Neural crest cell (in vitro differentiated cells): ENCODE measurements at places on chromosomes 13 and 19. TPM values are rescaled to one million over a fixed set of nuclear protein-coding genes. Genes with fewer than 3 reads are reported as not detected.
A peak's percentile ranks its signal among the peaks of the same experiment; 100 is the strongest.

DNA sequence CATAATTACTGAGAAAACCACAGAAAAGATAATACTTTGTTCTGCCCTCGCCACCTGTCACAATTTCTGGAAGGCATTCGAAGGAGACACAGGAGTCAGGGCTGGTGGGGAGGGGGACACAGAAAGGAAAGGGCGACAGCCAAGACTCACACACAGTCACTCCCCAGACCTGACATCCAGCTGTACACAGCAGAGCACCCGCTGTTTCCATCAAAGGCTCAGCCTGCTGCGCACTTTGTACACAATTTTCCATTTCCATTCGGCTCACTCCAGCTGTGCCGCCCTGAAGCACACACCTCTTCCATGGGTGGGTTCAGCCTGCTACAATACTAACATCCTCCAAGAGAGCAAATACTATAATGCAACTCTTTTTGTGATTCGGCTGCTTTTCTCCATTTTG is 38.0 kb downstream of the STK24 start:
- H3K27me3 ChIP-seq: no peaks in the 10 kb centered on the region
- peaks cover 76% of the 10 kb centered on the region for H3K4me1 ChIP-seq
- no peak overlapping the region for H3K4me3 ChIP-seq
- DNase-seq: no peak
- no peaks in the 10 kb centered on the region for H3K36me3 ChIP-seq

DNA sequence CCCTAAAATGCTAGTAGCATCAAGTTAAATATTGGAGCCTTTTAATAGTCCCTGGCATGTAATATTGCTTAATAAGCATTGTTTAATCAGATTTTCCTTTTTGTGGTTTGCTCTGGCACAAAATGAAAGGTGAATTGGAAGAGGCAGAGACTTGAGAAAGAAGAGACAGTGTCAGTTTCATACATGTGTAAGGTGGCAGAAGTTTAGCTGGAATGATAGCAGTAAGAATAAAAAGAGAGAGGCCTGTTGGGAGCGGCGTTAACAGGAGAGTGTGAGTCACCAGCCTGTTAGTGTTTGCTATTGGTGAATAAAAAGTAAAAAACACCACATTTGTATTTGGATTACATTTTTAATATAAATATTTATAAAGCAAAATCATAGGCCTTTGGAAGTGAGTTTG is 145.3 kb downstream of the PDS5B start:
- no peak overlapping the region for H3K4me3 ChIP-seq
- no peak overlapping the region for H3K27ac ChIP-seq
- DNase-seq: no peak
- peaks cover 30% of the 10 kb centered on the region for H3K36me3 ChIP-seq
- no peaks in the 10 kb centered on the region for H3K27me3 ChIP-seq

DNA sequence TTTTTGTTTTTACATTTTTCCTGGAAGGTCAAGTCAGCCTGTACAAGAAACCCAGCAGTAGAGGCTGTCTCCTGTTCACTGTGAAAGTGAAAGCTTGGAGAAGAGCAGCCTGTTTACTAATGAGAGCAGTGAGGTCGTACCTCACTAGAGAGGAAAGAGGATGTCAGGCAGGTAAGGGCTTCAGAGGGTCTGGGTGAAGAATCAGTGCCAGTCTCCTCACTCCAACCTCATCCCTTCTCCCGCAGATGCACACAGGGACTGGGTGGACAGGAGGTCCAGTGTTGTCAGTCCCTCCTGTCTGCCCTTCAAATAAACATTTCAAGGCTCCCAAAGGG is 462.5 kb downstream of the KLF5 start:
- no peak for DNase-seq
- H3K27me3 ChIP-seq: no peaks in the 10 kb centered on the region
- H3K27ac ChIP-seq: no peak overlapping the region

DNA sequence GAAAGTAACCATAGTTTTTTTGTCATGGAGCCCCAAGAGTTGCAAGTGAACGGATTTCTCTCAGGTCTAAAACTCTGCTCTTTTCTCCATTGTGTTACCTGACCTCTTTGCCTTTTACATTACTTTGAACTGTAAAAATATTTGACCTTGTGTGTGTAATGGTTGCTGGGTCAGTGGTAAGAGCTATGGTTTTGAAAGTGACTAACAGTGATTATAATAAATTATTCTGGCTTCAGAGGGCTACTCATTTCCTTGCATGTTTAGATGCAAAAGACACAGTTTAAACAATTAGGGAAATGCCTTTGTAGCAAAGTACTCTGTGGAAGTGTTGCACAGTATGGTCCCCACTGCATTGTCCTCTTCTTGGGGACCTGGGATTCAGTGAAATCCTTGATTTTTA is 29.3 kb upstream of the PSG8 start:
- H3K4me3 ChIP-seq: no peak overlapping the region
- H3K27ac ChIP-seq: no peak overlapping the region
- H3K36me3 ChIP-seq: no peaks in the 10 kb centered on the region
- H3K27me3 ChIP-seq: no peaks in the 10 kb centered on the region
- no peak for DNase-seq

DNA sequence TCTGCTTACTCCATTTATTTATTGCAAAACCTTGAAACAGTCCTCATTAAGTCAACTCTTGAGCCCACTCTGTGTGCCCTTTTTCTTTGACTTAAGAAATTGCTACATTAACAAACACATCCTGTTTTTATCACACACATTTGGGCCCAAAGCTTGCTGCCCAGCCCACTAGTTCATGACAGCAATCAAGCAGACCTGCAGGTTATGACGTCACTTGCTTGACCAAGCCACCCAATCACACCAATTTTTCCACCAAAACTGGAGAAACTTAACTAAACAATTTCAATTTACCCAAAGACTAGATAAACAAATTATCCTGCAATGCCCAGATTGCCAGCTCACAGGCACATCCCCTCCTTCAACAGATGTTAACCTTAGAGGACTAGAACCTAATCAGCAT is 120.7 kb downstream of the ZNF429 start:
- peaks cover 4% of the 10 kb centered on the region for H3K36me3 ChIP-seq
- no peak overlapping the region for H3K27ac ChIP-seq
- H3K4me1 ChIP-seq: no peaks in the 10 kb centered on the region
- H3K27me3 ChIP-seq: no peaks in the 10 kb centered on the region
- H3K4me3 ChIP-seq: no peak overlapping the region
- DNase-seq: no peak

- H3K27me3 ChIP-seq: no peaks in the 10 kb centered on the region
- peaks cover 15% of the 10 kb centered on the region for H3K4me1 ChIP-seq
- no peaks in the 10 kb centered on the region for H3K36me3 ChIP-seq
- peak overlapping the region; percentile 43 for H3K27ac ChIP-seq
Measured at GRCh38 chr19:17765069-17765618, 13.9 kb downstream of the FCHO1 start.

DNA sequence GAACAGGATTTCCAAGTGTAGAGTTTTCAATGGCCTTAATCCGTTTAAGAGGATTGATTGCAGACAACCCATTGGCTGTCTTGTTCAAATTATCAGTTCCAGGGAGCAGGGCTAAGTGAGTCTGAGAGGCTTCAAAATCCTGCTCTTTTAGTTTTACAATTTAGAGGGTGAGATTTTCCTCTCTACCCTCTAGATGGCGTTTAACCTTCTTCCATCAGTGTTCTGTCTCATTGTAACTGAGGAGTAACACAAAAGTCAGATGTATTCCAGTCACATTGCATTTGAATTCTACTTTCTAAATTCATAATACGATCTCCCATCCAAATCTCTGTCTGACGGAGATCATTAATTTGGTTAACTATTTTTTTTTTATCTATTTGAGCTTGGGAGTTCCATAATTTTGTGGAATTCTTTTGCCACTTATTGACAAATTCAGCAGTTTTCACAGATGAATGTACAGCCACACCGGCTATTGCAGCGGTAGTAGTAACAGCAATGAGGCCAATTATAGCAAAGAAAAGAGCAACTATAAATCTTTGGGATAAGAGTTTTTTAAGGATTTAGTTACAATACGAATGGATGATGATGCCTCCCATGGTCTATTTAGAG is 7.8 kb upstream of the C19orf84 start:
- no peaks in the 10 kb centered on the region for H3K27me3 ChIP-seq
- peaks cover 11% of the 10 kb centered on the region for H3K36me3 ChIP-seq
- no peak for DNase-seq
- peak overlapping the region; percentile 66 for H3K4me3 ChIP-seq

DNA sequence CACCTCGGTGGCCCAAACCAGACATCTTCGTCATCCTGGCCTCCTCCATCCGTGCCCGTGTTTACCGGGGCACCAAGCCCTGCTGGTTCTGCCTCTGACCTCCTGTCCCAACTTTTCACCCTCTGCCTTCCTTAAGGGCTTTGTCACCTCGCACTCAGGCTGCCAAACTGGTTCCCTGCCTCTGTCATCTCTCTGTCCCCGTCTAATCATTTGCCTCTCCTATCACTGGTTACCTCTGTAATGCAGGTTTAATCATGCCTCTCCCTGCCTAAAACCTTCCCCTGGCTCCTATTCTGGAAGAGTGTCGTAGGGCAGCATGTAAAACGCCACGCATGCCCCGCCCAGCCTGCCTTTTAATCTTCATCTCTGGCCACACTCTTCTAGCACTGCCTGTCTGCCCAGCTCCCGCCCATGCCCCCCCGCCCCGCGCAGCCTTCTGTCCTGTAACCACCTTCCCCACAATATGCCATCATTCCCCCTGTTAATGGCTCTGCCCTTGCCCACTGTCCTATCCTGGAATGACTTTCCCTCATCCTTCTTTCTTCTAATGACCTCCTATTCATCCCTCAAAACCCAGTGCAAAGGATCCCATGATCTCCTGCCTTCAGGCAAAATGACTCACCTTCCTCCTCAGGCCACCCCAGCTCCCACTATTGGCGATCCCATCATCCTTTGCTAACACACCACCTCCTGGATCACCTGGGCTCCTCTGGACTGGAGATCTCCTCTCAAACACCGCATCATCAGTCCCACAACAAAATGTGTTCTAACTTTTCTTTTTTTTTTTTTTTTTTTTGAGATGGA is 66.7 kb downstream of the PEX11G start:
- H3K4me3 ChIP-seq: no peak overlapping the region
- no peak for DNase-seq
- peaks cover 4% of the 10 kb centered on the region for H3K4me1 ChIP-seq
- no peaks in the 10 kb centered on the region for H3K36me3 ChIP-seq
- no peaks in the 10 kb centered on the region for H3K27me3 ChIP-seq
- no peak overlapping the region for H3K27ac ChIP-seq

DNA sequence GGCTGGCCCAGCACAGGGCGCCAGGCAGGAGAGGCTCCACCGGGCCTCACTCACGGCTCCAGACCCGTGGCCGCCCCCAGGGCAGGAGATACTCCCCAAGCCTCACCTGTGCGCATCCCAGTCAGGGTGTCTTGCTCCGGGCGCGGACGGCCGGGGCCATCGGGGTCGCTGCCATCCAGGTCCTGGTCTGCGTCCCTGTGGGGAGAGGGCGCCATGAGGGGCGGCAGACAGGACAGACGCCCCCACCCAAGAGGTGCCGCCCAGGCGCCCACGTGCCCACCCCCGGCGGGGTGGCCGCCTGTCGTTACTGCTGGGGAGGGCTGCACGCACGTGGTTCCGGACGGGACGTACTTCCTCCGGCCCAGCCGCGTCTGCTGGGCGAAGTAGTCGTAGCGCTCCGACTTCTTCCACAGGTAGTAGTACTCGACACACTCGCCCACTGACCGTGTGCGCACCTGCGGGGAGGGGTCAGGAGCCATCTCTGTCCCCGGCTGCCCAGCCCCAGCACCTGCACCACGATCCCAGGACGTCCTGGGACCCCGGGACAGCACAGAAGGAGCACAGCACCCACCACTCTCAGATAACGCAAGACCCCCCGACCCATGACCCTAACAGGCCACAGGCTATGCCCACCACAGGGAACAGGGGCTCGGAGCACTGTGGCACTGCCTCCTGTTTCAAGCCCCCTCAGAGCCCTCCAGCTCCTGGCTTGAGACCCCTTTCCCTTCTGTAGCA is 17.4 kb upstream of the PLPP2 start:
- H3K27me3 ChIP-seq: no peaks in the 10 kb centered on the region
- peaks cover 3% of the 10 kb centered on the region for H3K36me3 ChIP-seq
- no peak overlapping the region for H3K27ac ChIP-seq
- no peaks in the 10 kb centered on the region for H3K4me1 ChIP-seq

- H3K27ac ChIP-seq: no peak overlapping the region
- DNase-seq: no peak
- H3K27me3 ChIP-seq: no peaks in the 10 kb centered on the region
- H3K4me1 ChIP-seq: peaks cover 5% of the 10 kb centered on the region
- no peak overlapping the region for H3K4me3 ChIP-seq
Measured at GRCh38 chr19:16375157-16375935, 50.7 kb downstream of the KLF2 start.

GRCh38 chr19:6744381-6745301 is 5.2 kb downstream of the TRIP10 start:
- H3K27ac ChIP-seq: no peak overlapping the region
- H3K4me1 ChIP-seq: peaks cover 36% of the 10 kb centered on the region
- H3K36me3 ChIP-seq: no peaks in the 10 kb centered on the region
- H3K4me3 ChIP-seq: peak overlapping the region; percentile 77

GRCh38 chr13:21310220-21310619 is 133.8 kb downstream of the MRPL57 start:
- no peaks in the 10 kb centered on the region for H3K36me3 ChIP-seq
- H3K4me1 ChIP-seq: no peaks in the 10 kb centered on the region
- DNase-seq: no peak
- no peak overlapping the region for H3K27ac ChIP-seq
- no peaks in the 10 kb centered on the region for H3K27me3 ChIP-seq

DNA sequence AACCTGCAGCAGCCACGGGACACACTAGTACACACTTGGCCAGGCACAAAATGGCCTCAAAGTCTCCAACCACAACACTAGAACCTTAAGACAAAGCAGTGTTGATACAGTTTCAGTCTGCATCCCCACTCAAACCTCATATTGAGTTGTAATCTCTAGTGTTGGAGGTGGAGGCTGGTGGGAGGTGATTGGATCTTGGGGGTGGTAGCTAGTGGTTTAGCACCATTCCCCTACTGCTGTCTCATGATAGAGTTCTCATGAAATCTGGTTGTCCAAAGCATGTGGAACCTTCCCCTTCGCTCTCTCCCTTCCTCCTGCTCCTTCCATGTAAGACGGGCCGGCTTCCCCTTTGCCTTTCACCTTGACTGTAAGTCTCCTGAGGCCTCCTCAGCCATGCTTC is 638.7 kb downstream of the UQCRFS1 start:
- no peak overlapping the region for H3K27ac ChIP-seq
- H3K27me3 ChIP-seq: no peaks in the 10 kb centered on the region
- no peak overlapping the region for H3K4me3 ChIP-seq
- H3K36me3 ChIP-seq: no peaks in the 10 kb centered on the region
- DNase-seq: no peak
- no peaks in the 10 kb centered on the region for H3K4me1 ChIP-seq

GRCh38 chr19:10270180-10270615 is 722 bp upstream of the ICAM1 start:
- H3K4me1 ChIP-seq: no peaks in the 10 kb centered on the region
- no peak overlapping the region for H3K27ac ChIP-seq
- no peak overlapping the region for H3K4me3 ChIP-seq
- H3K36me3 ChIP-seq: no peaks in the 10 kb centered on the region
- DNase-seq: no peak

CCNA1 gene
- 0.25 and 0.26 TPM in 2 replicates for total RNA-seq

TBC1D4 gene
- total RNA-seq: 13.3 and 13.4 TPM in 2 replicates

C19orf67 gene
- total RNA-seq: not detected in 2 replicates

SRRM5 gene
- total RNA-seq: 0.41 and 0.51 TPM in 2 replicates

OVOL3 gene
- total RNA-seq: not detected in 2 replicates

MUC16 gene
- 0.02 TPM in 1 of 2 replicates, not detected in the other for total RNA-seq

ZNF91 gene
- total RNA-seq: 73.7 and 78.1 TPM in 2 replicates
